Muscle of leg (tissue), 16 donors: ENCODE measurements at places on chromosomes 1 and 21.
A peak's percentile ranks its signal among the peaks of the same experiment; 100 is the strongest.

GRCh38 chr1:222168621-222169020 is 379.3 kb downstream of the HHIPL2 start:
- DNase-seq = no peak

DNA sequence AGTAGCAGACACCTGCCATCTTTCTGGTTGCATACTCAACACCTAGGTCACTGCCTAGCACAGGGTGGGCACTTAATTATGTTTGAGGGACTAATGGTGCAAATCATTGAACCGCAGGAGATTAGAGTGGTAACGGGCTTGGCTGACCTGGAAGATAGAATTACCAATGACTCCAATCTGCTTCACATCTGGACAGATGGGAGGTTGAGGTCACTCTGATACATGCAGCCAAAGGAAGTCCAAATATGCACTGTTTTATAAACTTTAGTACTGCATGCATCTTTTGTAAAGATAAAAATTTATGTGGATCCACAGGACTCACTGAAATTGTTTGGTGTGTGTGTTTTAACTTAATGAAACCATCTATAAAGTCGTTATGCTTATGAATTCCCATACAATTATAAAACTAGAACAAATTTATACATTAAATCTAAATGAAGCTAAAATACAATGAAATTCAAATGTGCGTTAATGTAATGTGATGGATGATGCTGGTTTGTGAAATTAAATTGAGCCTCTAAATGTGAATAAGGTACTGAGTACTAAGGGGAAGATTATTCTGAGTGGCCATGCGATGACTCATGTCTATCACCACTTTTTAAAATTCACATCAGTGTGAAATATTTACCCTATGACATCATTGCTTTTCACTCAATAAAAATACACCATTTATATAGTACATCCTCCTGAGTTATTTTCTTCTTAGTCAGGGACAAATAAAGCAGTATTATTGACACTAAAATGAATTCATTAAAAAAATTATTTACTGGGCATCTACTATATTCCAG is 224.7 kb upstream of the FAM78B start:
- peak; percentile 22 for DNase-seq

- DNase-seq = no peak
These were observed 22.3 kb downstream of the FOXJ3 start for GRCh38 chr1:42312576-42313212.

DNA sequence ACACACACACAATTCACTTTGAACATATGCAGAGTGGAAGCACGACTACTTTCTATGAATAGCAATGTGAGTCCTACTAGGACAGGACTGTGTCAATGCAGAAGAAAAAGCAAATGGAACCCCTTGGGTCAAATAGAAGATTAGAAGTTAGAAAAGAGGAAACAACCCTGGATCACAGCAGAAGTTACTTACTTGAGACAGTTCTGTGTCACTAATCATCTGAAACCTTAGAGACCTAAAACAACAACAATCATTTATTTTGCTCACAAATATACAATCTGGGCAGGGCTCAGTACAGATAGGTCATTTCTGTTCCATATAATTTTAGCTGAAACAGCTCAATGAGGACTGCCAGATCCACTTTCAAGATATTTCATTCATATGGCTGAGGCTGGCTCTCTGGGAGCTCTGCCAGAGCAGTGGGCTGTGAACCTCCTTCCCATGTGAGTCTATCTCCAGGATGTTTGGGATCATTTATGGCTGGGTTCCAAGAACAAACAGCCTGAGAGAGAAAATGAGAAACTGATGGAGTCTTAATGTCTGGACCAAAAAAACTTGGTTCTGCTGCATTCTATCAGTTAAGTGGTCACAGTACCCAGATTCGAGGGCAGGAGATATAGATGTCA is 42.5 kb upstream of the IL10 start:
- DNase-seq = peak; percentile 83

GRCh38 chr1:158121604-158122254 is 59.0 kb upstream of the CD1D start:
- DNase-seq = peak; percentile 50

- peak; percentile 43 for DNase-seq
These were observed at the start of gene IL10 for GRCh38 chr1:206772243-206772937. IL10 (minus strand) TSS chr1:206772494; CDS start chr1:206772435, 59 bp downstream.

- no peak for DNase-seq
These were observed 3.4 kb downstream of the LINGO4 start for GRCh38 chr1:151801846-151802245.

GRCh38 chr1:205002705-205003104 is 40.3 kb upstream of the CNTN2 start:
- no peak for DNase-seq

GRCh38 chr1:173601588-173601987 is 1.3 kb downstream of the SLC9C2 start:
- no peak for DNase-seq

DNA sequence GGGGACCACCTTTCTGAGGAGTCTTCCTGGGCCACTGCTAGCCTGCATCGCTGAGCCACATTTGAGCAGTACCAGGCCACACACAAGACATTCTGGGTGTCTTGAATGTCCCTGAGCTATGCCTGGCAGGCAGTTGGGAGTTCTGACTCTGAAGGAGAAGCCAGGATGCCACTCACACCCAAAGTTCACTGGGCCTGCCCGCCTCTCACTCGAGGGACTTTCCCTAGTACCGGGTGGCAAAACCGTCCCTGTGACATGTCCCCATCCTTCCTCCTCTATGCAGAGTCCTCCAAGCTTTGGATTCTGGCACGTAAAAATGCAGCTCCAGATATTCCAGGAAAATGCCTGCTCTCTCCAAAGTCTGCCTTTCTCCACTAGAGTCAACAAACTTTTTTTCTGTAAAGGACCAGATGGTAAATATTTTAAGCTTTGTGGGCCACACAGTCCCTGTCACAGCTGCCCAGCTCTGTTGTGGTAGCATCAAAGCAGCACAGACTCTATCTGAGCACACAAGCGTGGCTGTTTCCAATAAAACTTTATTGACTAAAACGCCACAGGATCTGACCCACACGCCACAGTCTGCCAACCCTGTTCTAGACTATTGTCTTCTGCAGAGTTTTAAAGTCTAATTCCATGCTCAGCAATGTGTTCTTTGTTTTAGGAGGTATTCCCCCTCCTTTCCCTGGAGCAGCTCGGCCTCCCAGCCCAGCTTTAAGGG is 19.2 kb upstream of the GUCA2B start:
- no peak for DNase-seq

DNA sequence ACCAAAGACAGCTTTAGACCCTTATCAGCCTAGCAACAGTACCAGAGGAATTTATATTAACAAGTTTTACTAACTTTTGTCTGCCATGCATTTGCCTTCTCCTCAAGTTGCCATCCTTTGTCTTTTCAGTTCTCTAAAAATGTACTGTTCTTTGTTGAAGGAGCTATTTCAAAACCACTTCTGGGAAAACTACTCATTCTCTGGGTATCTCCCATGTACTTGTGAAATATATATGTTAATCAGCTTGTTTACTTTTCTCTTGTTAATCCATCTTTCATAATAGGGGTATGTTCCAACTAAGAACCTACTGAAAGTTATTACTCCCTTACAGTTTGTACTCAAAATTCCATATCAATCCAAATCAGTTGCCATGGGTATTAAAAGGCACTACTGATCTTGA is 16.3 kb downstream of the DPYD start:
- DNase-seq = peak; percentile 29

- DNase-seq = peak; percentile 10
These were observed 81.5 kb upstream of the DPYD start for GRCh38 chr1:98002288-98002687.

DNA sequence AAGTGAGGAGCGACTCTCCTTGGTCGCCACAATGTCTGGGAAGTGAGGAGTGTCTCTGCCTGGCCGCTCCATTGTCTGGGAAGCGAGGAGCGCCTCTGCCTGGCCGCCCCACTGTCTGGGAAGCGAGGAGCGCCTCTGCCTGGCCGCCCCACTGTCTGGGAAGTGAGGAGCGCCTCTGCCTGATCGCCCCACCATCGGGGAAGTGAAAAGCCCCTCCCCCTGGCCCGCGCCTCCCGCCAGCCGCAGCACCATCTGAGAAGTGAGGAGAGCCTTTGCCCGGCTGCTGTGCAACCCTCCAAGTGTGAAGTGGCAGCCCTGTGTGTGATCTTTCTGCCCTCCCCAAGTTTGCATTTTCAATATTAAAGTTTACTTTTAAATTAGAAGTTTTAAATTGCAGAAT is 95.0 kb upstream of the PPP2R5A start:
- no peak for DNase-seq

DNA sequence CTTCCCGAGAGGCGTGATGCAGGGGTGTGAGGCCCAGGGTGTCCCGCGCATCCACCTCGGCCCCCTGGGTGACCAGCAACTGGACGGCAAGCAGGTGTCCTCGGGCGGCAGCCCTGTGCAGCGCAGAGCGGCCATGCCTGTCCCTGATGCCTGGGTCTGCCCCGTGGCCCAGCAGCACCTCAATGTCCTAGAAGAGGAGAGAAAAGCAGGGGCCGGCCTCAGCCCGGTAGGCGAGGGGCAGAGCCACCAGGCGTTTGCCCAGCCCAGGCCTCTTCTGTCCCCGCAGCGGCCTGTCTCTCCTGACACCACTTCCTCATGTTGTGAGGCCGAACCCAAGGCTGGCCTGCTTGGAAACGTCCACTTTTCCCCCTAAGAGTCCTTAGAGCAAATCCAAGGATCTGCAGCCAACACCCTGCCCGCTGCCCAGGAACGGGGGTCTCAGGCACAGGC is 1.7 kb downstream of the ANKRD65 start:
- no peak for DNase-seq

DNA sequence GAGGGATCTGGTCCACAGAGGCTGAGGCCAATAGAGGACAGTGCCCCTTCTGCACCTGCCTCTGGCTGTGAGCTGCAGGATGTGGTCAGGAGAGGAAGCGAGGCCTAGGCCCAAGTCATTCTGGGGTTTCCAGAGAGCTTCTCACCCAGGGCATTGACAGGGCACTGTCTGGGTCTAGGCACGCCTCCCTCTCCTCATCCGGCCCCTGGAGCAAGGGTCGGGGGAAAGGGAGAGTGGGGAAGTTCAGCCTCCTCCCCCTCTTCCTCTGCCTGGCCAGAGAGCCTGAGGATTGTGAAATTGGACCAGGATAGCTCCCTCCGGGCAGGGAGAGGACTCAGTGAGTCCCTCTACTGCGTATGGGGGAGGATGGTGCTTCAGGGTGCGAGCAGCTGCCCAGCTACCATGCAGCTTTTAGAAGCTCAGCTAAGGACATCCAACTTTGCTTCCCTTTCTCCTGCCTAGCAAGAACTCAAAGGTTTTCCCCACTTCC is 6.3 kb upstream of the INAVA start:
- peak; percentile 15 for DNase-seq

- DNase-seq = peak; percentile 94
These were observed 11.5 kb downstream of the MCL1 start for GRCh38 chr1:150567717-150568593.

DNA sequence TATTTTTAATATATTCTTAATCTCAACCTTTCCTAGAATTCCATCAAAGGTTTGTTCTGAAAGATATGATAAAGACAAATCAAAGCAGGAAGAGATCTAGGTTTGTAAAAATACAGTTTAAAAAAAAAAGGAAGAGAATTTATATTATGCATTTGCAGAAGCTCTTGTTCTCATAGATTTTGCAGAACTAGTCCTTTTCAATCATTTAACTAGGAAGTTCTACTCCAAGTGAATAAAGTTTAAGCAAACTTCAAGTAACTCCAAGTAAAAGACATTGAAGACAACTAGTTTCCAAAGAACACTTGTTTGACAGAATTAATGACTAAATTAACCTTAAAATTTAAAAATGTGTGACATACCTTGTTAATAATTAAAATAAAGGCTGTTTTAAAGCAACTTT is 55.9 kb downstream of the HNRNPR start:
- DNase-seq = no peak

DNA sequence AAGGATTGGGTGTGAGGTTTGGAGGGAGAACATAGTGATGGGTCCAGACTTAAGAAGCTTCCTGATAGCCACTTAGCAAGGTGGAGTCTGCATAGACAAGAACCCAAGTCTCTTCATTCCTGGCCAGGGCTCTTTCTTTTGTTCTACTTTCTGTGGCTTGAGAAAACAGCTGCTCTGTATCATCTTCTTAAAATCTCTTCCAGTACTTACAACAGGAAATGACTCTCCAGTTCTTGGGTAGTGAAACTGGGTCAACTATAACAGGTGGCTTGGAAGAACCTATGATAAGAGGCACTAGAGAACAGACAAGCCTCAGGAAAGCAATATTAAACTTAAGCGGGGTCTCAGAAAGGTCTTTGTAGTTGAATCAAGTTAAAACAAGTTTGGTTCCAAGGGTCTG is 148.1 kb upstream of the USP24 start:
- DNase-seq = peak; percentile 97

GRCh38 chr1:230016159-230016558 is 50.9 kb upstream of the GALNT2 start:
- DNase-seq = no peak

GRCh38 chr21:26195708-26196107 is 25.1 kb upstream of the APP start:
- no peak for DNase-seq

DNA sequence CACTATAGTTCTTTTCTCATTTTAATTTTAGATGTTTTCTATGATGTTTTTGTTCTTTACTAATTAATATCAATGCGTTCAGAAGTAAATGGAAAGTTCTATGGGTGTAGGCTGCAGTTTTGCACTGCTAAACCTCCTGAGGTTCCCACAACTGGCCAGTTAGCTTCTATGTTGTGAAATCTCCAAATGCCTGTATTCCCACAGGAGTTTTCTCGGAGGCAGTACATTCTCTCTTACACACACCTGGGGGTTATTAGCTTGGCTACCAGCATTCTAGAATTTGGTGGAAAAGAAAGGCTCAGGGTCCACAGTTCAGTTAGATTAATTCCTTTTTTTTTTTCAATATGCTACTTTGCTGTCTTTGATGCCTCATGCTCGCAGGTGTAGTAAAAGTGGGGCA is 216.9 kb upstream of the NRIP1 start:
- no peak for DNase-seq

GRCh38 chr1:116722016-116722838 is 32.0 kb upstream of the CD2 start:
- no peak for DNase-seq

- no peak for DNase-seq
These were observed 482.4 kb downstream of the OMA1 start for GRCh38 chr1:58064166-58064565.

DNA sequence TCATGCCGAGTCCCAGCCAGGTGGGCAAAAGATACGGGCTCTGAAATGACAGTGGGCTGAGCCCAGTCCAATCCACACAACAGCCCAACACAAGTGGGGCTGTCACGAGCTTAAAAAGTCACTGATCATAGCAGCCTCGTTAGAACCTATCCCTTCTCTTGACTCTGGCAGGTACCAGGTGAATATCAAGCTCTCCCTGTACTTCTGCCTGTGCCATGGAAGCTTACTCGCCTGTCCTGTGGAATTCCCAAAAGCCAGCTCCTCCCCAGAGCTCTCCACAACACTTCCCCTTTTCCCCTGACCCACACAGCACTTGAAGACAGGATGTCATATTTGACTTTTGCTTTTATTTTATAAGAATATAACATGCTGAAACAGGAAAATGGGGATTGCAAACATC is 5.9 kb downstream of the RGS16 start:
- no peak for DNase-seq
